ENCODE measurements at places on chromosomes 1 and 21. TPM values are rescaled to one million over a fixed set of nuclear protein-coding genes. Genes with fewer than 3 reads are reported as not detected.

GRCh38 chr1:189939967-189940366, 537.7 kb downstream of the BRINP3 start:
- no peak for DNase-seq

DNA sequence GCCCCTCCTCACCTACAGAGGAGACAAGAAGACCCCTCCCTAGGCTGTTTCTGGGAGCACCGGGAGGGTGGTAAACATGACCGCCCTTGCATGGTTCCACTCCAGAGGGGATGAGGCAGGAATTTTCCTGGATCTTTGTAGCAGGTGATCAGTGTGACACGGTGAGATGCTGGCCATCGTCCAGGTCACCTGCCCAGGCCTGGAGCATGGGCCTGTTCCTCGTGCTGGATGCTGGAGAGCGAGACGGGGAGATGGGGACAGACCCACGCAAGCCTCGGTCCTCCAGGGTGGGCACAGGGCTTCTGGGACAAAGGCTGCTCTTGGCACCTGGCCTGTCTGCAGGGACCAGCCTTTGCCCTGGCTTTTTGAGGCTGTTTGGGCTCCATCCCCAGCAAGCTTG, 46.2 kb downstream of the DMRTB1 start:
- DNase-seq: no peak

DENND2D gene
- 2.6 TPM for total RNA-seq

NBPF6 gene
- total RNA-seq: not detected

GRCh38 chr1:225152061-225152460, 222.6 kb downstream of the DNAH14 start:
- no peak for DNase-seq

DNA sequence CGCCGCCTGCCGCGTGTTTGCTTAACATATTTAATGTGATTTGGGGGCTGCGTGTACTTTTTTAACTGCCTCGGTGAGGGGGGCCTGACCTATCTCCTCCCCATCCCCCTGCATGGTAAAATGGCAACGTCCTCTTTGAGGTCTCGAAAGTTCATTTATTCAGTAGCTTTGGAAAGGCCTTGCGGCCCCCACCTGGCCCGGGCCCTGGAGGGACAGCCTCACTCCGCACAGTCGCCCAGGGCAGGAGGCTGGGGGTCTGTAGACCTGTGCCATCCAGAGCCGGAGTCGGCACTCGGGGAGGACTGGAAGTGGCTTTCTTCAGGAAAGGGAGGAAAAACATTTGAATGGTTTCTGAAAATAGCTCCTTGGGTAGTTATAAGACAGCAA, 38.0 kb upstream of the ACTRT2 start:
- DNase-seq: no peak

DNA sequence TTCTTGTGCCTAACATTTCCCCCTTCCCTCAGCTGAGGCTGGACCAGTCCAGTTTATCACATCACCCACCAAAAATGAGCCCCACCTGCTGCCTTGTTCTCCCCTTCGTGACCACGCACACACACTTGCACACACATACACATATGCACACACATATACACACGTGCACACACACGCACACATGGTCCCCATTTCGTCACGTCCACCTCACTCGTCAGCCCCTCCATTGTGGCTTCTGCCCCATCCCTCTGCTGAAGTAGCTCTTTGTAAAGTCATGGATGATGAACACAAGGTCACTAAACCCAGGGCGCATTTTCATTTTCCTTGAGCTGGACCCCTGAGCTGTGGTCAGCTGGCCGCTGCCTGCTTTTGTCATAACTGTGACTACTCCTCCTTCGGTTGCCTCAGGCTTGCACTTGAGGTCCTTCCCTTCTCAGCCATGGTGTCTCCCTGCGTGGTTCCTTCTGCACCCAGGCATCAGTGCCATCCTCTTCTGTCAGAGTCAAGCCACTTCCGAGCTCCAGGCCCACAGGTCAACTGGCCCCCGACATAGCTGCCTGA, 93.8 kb downstream of the SYT2 start:
- DNase-seq: no peak

- no peak for DNase-seq
These were observed 19.3 kb downstream of the INSRR start for GRCh38 chr1:156839426-156840109.

S100A14 gene
- 0.42 TPM for total RNA-seq

GRCh38 chr1:116353155-116353554, 19.9 kb upstream of the ATP1A1 start:
- DNase-seq: no peak

DIO1 gene
- not detected for total RNA-seq

- no peak for DNase-seq
These were observed 3.3 kb upstream of the NT5C1A start for GRCh38 chr1:39675220-39675619.

SYT14 gene
- total RNA-seq: 0.09 TPM

Measured in dermis blood vessel endothelial cell (primary cell).